ENCODE measurements at places on chromosomes 4 and X.

DNA sequence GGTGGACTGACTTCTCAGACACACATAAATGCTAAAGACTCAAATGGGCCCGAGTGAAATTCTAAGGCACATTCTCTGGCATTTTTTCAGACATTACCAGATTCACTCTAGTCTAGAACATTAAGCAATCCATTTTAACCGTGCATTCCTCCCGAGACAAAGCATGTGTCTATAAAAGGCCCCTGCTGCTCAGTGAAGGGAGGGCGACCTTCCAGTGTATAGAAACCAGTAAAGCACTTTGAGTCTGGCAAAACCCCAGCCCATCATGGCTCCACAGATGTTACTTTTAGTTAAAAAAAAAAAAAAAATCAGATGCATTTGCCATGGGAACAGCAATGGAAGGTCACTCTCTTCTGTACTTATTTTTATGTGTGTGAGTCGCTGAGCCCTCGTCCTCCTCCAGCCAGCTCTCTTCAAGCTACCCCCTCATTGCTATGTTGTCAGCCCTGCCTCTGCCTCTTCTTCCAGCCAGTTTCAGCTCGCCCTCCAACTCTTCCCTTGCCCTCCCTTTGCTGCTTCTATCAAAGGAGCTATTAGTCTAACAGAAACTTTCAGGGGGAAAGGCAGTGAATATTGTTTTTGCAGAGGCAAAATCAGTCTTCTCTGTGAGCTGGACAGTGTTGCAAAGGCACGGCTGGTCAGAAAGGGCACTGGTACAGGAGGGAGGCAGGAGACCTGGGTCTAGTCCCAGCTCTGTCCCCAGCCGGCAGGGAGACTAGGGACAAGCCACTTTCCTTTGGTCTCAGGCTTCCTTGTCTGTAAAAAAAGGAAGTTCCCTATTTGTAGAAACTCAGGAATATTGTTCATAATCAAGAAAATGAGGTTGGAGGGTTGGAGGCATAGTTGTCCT is 644.2 kb downstream of the ZNF674 start:
- DNase-seq: no peak

DNA sequence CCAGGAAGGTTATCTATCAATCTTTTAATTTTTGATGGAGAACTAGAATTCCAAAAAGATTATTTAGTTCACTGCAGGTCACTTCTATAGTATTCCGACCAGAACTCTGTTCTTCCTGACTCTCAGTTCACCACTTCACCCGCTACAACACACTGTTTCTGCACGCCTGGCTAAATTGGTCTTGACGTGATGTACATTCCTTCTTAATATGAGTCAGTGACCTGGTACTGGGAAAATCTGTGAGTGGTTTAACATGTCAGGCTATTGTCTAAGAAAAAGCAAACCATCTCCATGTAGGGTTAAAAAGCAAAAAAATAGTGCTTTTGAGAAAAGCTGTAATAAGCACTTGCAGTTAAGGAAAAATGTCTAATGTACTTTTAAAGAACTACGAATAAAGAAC is 120.4 kb downstream of the NDST3 start:
- no peak for DNase-seq

DNA sequence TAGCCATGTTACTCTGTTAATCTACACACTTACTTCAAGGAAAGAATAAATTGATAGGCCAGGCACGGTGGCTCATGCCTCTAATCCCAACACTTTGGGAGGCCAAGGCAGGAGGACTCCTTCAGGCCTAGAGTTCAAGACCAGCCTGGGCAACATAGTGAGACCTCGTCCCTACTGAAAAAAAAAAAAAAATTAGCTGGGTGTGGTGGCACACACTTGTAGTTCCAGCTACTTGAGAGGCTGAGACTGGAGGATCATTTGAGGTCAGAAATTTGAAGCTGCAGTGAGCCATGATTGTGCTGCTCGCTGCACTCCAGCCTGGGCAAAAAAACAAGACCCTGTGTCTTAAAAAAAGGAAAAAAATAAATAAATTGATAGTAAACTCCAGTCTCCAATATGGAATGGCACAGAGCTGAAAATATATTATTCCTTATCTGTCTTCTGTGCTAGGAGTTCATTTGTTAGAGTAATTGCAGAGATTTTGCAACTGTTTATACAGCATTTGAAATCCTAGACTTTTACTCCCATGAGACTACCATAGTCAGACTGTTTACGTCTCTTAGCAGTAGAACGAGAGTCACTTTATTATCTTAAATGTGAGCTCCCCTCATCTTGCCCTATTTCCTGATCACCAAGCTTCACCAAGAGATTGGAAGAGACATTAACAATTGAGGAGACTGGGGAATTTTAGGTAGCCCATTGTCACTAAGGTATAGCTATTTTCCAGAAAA is 18.8 kb upstream of the TMEM131L start:
- no peak for DNase-seq

DNA sequence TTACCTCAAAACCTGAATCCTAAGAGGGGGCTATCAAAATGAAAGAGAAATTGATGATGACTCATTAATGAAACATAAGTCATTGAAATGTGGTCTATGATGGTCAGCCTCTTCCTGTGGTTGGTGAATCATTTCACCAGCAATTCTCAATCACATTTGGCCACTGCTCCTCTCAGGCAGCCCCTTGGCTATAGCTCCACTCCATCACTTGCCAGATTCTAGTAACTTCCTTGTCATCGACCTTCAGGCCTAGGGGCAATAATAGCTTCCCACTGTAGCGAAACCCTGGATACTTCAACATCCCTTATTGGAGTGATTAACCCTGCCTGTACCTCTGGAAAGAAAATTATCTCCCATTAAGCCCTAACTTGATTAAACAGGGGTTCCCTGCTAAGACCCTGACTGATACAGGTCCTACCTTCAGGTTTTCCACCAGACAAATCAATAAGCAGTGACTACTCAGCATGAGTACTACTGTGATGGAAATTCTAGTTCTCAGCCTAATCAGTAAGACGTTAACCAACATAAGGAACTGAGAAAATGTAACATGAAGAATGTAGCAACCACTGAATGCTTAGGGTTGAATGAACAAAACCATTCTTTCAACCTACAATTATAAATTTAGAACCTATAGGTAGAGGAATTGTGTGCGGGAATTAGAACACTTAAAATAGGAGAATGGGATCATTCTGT is 30.4 kb downstream of the ADH7 start:
- DNase-seq: peak; percentile 63

GRCh38 chrX:151773434-151773833 is 38.9 kb downstream of the CNGA2 start:
- no peak for DNase-seq

DNA sequence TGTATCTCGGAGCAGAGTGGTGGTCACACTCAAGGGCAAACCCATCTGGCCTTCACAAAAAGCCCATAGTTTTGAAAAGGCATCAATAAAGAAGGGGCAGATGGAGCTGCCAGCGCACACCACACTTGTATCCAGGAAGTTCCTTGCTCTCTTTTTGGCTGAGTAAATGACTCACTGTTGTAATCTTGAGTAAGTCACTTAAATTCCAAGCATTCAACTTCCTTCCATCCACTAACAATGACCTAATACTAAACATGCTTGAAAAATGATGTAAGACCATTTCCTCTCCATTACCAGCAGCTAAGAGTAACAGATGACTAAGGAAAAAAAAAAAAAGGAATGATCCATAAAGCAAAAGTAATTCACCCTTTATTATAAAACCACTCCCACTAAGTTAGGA is 32.4 kb upstream of the MYOZ2 start:
- DNase-seq: no peak

- DNase-seq: no peak
Measured at GRCh38 chr4:38268837-38269236, 308.6 kb downstream of the PTTG2 start.

GRCh38 chrX:154372612-154373022 is 1.8 kb downstream of the FLNA start:
- no peak for DNase-seq

DNA sequence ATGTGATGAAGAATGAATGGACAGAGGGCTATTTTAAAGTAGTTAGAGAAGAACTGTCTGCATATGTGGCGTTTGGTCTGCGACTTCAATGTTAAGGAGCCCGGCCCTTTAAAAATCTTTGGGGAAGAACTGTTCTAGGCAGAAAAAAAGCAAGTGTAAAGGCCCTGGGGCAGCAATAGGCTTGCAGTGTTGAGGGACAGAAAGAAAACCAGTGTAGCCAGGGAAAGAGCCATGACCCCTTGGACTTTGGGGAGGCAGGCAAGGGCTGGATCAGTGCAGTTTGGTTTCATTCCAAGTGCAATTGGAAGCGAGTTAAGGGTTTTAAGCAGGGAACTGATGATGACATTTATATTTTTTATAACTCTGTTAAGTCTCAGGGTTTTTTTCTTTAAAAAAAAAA is 7.9 kb downstream of the GLA start:
- DNase-seq: no peak
